ENCODE measurements at places on chromosomes 2 and 18.

DNA sequence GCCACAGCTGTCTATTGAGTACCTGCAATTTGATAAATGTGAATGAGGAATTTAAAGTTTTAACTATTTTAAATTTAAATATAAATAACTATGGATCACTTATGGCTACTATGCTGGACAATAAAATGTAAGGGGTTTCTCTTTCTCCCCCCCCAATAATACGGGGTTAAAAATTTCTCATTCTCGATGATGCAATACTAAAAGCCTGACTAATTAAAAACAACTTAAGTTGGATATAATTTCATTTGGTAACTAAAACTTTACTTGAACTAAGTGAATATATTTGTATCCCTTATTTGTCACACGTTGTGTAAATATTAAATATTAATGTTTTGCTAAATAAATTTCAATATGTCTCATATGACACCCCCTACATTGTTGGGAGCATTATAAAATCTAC is 297.3 kb downstream of the GRB14 start:
- no peak for DNase-seq

GRCh38 chr2:71277147-71277475 is 50.2 kb upstream of the PAIP2B start:
- DNase-seq, result no peak

DNA sequence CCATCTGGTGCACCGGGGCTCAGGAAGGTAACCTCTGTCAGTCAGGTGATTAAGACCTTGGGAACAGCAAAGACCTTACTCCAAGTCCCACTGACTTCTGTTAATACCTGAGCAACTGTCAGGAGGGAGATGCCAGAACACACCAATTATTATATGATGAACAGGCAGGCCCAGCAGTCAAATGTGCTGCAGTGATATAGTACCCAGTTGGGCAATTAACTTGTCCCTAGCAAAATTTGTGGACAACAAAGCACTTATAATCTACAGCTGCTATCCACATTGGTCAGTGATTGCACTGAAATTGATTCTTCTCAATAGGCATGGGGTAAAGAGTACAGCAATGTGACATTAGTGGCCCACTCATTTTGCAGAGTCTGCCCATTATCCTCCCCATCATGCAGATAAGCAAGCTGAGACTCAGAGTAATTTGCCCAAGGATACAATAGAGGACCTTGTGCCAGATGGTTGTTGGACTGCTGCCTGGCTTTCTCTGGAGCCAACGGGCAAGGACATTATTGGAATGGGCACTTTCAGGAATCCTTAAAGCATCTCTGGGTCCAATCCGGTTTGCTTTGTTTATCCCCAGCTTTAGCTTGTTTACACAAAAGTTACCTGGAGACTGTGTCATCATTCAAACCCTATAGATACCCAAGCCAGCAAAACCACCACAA is 147.6 kb downstream of the CCBE1 start:
- DNase-seq, result no peak

DNA sequence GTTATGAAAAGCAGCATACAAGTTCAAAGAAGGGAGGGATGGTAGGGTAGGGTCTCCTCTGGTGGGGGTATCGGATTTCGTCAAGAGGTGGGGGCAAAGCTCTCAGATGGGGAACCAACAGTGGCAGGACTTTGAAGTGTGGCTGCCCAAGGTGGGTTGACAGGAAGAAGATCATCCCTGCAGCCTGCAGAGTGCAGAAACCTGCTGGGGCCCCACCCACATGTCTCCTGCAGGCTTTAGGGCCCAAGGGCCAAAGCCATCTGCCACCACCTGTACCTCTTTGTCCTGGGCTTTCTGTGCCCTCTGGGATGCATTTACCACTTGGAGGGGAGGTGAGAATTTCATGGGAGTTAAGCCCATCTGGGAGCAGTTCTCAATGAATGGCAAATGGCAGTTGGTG is 42.7 kb downstream of the KCNF1 start:
- DNase-seq, result no peak

DNA sequence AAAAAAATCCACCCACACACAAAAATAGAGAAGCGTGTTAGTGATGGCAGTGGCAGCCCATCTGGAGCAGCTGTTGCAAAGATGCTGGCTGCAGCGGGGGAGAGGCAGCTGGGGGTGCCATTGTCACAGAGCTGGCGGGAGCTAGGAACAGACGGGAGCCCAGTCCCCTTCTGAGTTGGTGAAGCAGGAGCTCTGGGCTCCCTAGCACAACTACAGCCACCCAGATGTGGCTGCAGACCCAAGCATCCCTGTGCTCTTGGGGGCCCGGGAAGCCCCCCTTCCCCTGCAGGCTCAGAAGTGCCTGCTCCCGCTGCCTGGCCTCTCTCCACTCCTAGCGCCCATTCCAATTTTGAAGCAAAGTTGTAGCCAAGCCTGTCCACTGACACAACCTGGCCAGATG is 366.6 kb upstream of the MC4R start:
- no peak for DNase-seq

DNA sequence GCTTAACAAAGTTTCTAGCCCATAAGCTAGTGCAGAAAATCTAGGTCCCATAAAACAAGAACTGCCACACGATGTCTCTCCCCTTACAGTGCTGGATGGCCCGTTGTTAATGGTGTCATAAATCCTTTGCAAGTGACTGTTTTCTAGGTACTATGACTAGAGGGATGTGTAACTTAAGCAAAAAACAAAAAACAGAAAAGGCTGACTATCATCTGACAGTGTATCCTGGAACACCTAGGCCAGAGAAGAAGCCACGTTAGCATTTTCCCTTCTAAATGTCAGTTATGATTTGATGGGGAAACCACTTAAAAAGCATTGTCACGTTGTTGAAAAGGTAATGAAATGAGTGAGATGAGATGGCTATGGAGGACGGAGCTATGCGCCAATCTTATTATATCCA is 2.4 kb downstream of the CASP8 start:
- no peak for DNase-seq

- no peak for DNase-seq
These were observed 80.2 kb upstream of the GPC1 start for GRCh38 chr2:240355001-240355891.

Measured in CD4-positive, alpha-beta T cell treated with Interleukin-1 beta for 1 hour (primary cell).